ENCODE measurements at places on chromosomes 1 and 21.

- DNase-seq, result no peak
These were observed 190.8 kb downstream of the DYRK1A start for GRCh38 chr21:37557261-37557950.

DNA sequence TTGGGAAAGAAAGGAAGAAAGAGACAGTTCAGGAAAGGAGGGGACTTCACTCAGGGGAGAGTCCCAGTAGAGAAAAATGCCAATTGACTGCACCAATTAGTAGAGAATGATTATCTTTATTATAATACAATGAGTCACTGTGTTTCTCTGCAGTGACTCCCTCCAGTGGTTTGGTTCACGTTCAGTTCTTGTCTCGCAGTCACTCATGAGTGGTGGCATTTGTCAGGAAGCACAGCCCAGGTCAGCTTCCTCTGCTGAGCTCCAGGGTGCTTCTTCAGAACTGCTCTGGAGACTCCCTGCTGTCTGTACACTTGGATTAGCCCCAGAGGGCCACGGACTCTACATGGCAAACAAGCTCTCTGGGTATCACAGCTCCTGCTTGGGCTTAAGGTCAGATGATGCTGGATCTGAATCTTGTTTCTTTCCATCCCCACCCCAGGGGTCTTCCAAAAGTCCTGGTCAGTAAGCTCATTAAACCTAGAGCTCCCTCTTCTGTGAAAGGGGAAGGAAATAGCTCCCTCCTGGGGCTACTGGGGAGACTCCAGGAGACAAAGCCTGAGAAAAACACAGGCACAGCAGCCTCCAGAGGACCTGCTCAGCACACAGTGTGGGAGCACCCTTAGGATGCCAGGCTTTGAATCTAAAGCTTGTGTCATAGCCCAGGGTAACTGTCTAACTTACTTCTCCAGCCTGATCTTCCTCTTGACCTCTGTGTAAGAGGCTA is 619.0 kb downstream of the AJAP1 start:
- DNase-seq, result no peak

DNA sequence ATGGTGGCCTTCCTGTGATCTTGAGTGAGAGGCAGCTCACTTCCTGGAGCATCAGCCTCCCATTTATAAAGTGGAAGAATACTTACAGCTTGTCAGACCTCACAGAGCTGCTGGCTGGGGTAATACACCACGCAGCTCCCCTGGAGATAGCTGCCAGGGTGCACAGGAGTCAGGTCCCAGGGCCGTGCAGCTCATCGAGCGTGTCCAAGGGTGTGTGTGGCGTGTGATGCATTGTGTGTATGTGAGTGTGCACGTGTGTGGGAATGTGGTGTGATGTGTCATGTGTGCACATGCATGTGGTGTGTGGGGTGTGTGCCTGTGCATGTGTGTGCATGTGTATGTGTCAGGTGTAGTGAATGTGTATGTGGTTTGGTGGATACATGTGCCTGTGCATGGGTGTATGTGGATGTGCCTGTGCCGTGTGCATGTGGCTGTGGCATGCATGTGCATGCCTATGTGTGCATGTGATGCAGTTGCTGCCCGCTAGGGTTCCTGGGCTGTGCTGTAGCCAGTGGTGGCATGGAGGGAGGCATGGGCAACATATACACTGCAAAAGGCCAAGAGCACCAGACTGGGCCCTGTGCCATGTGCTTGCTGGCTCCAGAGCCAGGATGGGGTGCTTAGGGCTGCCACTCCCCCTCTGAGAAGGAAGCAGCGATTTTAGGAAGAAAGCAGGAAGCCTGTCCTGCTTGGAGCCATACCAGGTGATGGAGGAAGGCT is 24.6 kb downstream of the WNT3A start:
- no peak for DNase-seq

GRCh38 chr1:157356601-157357000 is 195.7 kb downstream of the FCRL5 start:
- no peak for DNase-seq
